ENCODE measurements at places on chromosomes 1 and 21. TPM values are rescaled to one million over a fixed set of nuclear protein-coding genes. Genes with fewer than 3 reads are reported as not detected.

CNTN2 gene
- total RNA-seq, result not detected

CDKN2C gene
- total RNA-seq, result 5.4 TPM

TAS1R1 gene
- total RNA-seq, result not detected

- peaks cover 11% of the 10 kb centered on the region for H3K4me1 ChIP-seq
- no peak overlapping the region for H3K27ac ChIP-seq
- no peak overlapping the region for H3K4me3 ChIP-seq
- H3K27me3 ChIP-seq, result no peaks in the 10 kb centered on the region
These were observed 139.7 kb upstream of the ERRFI1 start for GRCh38 chr1:8165595-8166360.

DNA sequence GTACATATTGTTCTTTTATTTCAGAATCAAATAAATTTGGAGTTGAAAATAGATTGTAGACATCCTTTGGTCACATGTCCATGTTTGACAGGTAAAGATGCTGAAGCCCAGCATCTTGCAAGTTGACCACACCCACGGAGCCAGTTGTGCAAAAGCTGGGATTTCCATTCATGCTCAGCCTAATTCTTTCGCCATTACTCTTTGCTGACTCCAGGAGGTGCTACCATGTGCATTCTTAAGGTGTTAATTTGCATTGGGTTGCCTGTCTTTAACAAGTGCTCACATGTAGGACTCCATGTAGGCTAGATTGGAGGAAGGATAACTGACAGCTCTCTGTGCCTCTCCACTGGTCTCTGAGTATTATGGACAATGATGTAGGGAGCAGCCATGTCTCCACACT is 660.7 kb downstream of the LMO4 start:
- H3K27ac ChIP-seq, result no peak overlapping the region
- DNase-seq, result no peak
- no peaks in the 10 kb centered on the region for H3K36me3 ChIP-seq
- H3K4me1 ChIP-seq, result no peaks in the 10 kb centered on the region

DNA sequence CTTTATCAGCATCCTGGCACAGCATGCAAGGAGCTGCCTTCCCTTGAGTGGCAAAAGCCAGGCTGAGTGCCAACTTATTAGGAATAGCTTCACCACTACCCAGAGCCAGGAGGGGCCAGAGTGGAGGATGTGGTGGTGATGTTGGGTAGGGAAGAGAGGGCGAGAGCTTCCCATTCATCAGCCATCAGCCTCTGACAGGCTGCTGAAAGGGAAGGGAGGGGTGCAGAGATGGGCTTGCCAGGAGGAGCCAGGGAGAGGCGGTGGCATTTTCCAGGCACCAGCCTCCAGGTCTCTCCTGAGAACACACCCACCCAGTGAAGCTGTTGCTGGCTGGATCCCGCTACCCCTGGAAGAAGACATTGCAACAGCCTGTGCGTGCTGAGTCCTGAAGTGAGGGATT is 168.5 kb downstream of the ACTL8 start:
- no peaks in the 10 kb centered on the region for H3K4me1 ChIP-seq
- no peak overlapping the region for H3K4me3 ChIP-seq
- no peaks in the 10 kb centered on the region for H3K36me3 ChIP-seq
- DNase-seq, result no peak
- H3K27ac ChIP-seq, result no peak overlapping the region

GRCh38 chr21:40840401-40841125 is 6.4 kb downstream of the DSCAM start:
- H3K27ac ChIP-seq, result no peak overlapping the region
- no peaks in the 10 kb centered on the region for H3K36me3 ChIP-seq
- DNase-seq, result no peak
- H3K4me1 ChIP-seq, result peaks cover 20% of the 10 kb centered on the region
- no peak overlapping the region for H3K4me3 ChIP-seq
- peaks cover 38% of the 10 kb centered on the region for H3K27me3 ChIP-seq

DNA sequence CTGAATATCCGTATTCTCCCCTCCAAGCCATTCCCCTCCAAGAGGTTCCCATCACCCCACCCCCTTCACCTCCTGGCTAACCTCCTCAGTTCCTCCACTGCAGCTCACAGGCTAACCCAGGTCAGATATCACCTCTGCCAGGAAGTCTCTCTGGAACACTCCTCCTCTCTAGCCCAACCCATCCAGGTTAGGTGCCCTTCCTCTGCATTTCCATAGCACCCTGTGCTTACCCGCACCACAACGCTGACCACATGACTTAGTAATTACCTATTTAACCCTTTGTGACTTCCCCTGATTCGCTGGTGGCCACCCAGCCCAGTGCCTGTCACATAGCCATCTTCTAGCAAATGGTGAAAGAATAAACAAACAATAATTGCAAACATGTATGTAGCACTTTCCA is 49.5 kb upstream of the IFFO2 start:
- peaks cover 3% of the 10 kb centered on the region for H3K27me3 ChIP-seq
- no peak overlapping the region for H3K4me3 ChIP-seq
- H3K27ac ChIP-seq, result no peak overlapping the region
- peaks cover 4% of the 10 kb centered on the region for H3K36me3 ChIP-seq
- peaks cover 18% of the 10 kb centered on the region for H3K4me1 ChIP-seq

- H3K4me1 ChIP-seq, result no peaks in the 10 kb centered on the region
- no peak overlapping the region for H3K4me3 ChIP-seq
- no peak overlapping the region for H3K27ac ChIP-seq
- peaks cover 26% of the 10 kb centered on the region for H3K27me3 ChIP-seq
These were observed 149.6 kb downstream of the SEC16B start for GRCh38 chr1:177820213-177820612.

- no peaks in the 10 kb centered on the region for H3K27me3 ChIP-seq
- no peak overlapping the region for H3K4me3 ChIP-seq
- no peak overlapping the region for H3K27ac ChIP-seq
- peaks cover 62% of the 10 kb centered on the region for H3K4me1 ChIP-seq
These were observed 5.7 kb downstream of the MAN1A2 start for GRCh38 chr1:117372863-117373412.

- H3K27me3 ChIP-seq, result no peaks in the 10 kb centered on the region
- no peak overlapping the region for H3K4me3 ChIP-seq
- H3K36me3 ChIP-seq, result no peaks in the 10 kb centered on the region
- no peak overlapping the region for H3K27ac ChIP-seq
- peaks cover 28% of the 10 kb centered on the region for H3K4me1 ChIP-seq
- DNase-seq, result peak; percentile 86
These were observed 3.0 kb downstream of the SLC27A3 start for GRCh38 chr1:153778051-153778823.

DNA sequence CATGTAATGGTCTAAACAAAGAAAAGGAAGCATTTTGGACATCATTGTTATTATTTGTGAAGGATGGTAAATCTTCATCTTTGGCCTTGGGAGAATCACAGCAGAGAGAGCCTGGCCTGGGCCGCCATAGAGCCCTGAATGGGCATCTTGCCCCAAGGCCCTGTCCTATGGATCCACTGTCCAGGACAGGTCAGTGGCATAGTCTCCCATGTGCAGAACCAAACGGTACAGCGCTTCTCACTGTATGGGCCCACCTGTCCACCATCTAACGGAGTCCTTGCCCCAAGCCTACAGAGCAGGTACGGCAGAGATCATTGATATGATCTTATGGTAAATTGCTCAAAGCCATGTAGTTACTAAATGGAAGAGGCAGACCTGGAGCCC is 185.7 kb downstream of the FOXD2 start:
- H3K36me3 ChIP-seq, result no peaks in the 10 kb centered on the region
- no peaks in the 10 kb centered on the region for H3K4me1 ChIP-seq
- H3K4me3 ChIP-seq, result no peak overlapping the region
- peaks cover 16% of the 10 kb centered on the region for H3K27me3 ChIP-seq
- H3K27ac ChIP-seq, result no peak overlapping the region
- no peak for DNase-seq

GRCh38 chr1:187018291-187018690 is 189.5 kb downstream of the PLA2G4A start:
- no peak overlapping the region for H3K4me3 ChIP-seq
- H3K4me1 ChIP-seq, result no peaks in the 10 kb centered on the region
- H3K27me3 ChIP-seq, result peaks cover 7% of the 10 kb centered on the region
- no peak overlapping the region for H3K27ac ChIP-seq
- DNase-seq, result no peak

DNA sequence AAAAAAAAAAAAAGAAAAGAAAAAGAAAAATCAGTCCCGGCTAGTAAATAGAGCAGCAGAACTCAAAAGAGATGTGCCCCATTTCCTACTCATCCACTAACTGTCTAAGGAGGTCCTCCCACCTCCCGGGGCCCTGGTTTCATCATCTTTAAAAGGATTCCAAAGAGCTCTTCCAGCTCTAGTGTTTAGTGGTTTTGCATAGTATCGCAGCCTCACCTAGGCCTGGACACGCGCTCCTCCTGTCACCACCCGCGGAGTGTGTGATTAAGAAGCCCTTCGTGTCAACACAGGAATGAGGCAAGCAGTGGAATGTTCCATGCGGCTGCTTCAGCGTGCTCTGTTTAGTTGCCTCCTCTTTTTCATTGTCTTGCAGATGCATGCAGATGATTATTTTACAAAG is 49.0 kb downstream of the LBR start:
- DNase-seq, result no peak
- no peak overlapping the region for H3K4me3 ChIP-seq
- H3K27me3 ChIP-seq, result no peaks in the 10 kb centered on the region
- H3K36me3 ChIP-seq, result peaks cover 2% of the 10 kb centered on the region

DNA sequence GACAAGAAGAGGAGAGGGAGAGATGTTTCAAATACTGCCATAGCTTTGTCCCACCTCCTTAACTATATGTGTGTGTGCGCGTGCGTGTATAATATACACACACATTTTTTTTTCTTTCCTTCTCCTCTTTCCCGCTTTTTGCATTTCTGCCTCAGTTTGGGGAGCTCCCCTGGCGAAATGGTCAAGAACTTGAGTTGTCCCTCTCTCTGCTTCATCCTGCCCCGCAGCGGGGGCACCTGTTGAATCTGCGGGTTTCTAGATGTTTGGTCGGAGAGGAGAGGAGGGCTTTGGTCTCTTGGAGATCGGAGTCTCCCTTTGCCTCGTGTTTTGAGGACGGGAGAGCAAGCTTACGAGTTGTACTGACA is 504 bp downstream of the SCCPDH start:
- H3K27ac ChIP-seq, result peak overlapping the region; percentile 81
- no peak for DNase-seq
- H3K27me3 ChIP-seq, result no peaks in the 10 kb centered on the region

All from chondrocyte (in vitro differentiated cells).